ENCODE measurements at places on chromosomes 5 and 9. TPM values are rescaled to one million over a fixed set of nuclear protein-coding genes. Genes with fewer than 3 reads are reported as not detected.

DNA sequence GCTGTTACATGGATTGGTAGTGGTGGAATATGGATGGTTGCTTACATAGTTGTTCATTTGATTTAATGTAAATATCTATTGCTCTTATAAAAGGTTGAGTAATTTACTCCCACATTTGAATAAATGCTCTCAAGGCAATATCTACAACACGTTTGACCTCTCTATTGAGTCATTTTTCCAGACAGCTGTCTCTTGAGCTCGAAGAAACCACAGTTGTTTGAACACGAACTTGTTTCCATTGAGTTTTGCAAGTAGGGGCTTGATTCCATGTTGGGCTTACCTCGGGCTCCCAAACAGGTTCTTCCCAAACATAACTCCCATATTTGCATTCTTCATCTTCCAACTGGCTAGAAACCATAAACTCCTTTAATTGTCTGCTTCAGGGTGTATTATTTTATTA lies 115.0 kb upstream of the HMHB1 start:
- DNase-seq: no peak

- no peak for DNase-seq
Measured at GRCh38 chr5:96377167-96377566, 55.9 kb downstream of the PCSK1 start.

DNA sequence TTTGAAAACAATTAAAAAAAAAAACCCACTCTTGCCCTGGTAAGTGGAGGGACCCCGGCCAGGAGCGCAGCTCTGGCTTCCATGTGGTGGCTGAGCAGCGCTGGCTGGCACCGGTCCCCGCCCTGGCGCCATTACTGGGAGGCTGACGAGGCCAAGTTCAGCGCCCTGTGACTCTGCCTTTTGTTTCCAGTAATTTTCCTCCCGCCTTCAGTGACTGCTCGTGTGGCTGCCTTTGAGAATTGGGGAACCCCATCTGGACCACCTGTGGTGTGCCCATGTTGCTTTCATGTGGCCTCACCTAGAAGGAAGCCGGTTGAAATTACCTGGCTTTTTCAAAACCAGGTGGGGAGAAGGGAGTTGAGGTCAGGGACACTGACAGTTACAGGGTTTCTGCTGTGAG lies 136.1 kb downstream of the GAPVD1 start:
- DNase-seq: peak; percentile 27

DNA sequence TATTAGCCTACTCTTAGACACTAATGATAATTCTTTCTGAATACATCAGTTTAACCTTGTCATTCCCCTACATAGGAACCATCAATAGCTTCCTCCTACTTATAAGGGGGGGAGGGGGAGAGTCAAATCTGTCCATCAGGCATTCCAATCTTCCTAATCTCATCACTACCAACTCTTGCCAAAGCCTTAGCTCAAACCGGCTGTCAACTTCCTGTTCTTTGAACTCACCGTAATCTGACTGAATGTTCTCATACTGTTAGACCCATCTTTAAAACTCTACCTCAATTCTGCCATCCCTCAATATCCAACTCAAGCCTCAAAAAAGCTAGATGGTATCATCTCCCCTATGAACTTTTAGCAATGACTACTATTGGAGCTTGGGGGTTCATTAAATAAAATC lies 41.9 kb upstream of the RNF38 start:
- DNase-seq: no peak

- DNase-seq: no peak
Measured at GRCh38 chr9:129607027-129607387, 13.9 kb downstream of the C9orf50 start.

- no peak for DNase-seq
Measured at GRCh38 chr5:43609752-43610151, 6.8 kb downstream of the NNT start.

DNA sequence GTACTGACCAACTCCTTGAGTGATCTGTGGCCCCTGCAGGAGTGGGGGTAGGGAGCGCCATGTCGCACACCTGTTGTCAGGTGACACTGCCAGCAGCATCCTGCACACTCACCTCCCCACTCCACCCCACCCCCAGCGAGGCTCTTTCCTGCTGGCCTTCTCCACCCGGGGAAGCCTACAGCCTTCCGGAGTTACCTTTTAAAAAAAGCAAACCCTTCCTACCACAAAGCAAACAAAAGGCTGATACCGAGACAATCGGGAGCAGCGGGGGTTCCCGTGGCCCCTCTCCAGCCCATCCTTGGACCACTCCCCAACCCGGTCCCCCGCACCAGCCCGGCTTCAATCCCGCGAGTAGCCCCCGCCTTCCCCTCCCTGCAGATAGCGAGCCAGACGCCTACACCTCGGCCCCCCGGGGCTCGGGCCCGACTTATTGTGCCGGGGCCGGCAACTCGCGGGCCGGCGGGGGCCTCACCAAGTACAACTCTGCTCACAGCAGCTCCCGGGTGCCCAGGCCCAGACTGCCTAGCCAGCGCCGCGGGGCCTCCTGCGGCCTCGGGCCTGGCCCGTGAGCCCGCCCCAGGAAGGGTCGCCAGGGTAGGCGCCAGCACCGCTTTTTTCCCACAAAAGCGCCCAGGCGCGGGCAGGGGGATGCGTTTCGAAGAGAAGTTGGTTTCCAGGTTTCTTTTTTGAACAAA lies 724 bp downstream of the MACROH2A1 start:
- DNase-seq: peak; percentile 58

The FBXW11 gene
- total RNA-seq: 85.3 TPM

DNA sequence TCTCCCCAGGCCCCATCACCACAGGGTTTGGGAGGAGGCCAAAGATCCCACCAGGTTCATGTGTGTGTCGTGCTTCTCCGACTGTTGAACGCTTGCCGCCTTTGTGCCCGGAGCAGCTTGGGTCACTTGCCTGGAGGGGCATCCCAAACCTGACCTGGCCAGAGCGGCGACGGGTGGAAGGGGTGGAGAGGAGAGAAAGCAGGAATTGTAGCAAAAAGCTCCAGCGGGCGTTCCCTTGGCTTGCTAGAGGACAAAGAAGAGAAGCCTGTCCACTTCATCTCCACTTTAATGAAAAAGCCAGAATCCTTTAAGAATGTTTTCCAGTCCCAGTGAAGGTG lies 2.9 kb upstream of the TRIM41 start:
- DNase-seq: no peak

GRCh38 chr9:114176624-114177291 lies 21.4 kb downstream of the COL27A1 start:
- DNase-seq: no peak

The TSSK1B gene
- not detected for total RNA-seq

DNA sequence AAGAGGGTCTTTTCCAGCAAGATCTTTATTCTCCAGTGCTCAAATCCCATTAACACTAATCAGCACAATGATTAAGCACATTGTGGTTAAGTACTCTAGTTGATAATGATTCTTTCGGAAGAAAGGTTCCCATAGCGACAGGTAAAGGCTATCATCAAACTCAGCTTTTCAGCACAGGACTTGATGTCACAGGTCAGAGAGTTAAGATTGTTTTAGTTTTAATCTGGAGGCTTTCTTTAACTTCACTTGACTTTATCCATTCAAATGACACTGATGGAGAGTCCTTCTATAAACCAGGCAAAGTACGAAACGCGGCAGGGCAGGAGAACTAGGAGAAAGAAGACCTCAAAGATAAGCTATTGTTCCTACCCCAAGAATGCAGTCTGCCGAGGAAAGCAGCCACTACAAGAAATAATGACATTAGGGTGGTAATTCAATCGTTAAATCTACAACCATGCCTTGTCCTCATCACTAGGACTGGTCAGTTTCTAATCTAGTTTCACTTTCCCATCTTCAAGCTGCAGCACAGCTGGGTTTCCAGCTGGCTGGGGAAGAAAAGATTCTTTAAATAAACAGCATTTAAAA lies 4.6 kb downstream of the NRG2 start:
- DNase-seq: no peak

GRCh38 chr9:34899535-34900158 lies 58.4 kb upstream of the PHF24 start:
- peak; percentile 81 for DNase-seq

- no peak for DNase-seq
Measured at GRCh38 chr5:32193591-32193990, 19.5 kb upstream of the GOLPH3 start.

DNA sequence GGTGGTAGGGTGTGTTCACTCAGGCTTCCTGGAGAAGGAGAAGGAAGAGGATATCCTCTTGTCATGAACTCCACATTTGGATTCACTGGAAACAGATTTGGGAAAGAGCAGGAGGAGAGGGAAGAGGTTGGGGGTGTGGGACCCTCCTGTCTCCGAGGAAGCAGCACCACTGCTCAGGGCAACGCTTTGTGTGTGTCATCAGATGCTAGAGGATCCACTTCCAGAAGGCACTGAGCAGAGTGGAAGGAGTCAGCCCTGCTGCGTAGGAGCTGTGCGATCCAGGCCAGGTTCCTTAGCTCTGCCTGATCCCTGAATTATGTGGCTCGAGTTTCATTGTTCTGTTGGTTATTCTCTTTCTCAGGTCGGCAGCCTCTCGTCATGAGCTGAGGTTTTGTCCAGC lies 37.3 kb upstream of the TJP2 start:
- peak; percentile 21 for DNase-seq

- no peak for DNase-seq
Measured at GRCh38 chr5:10250806-10251276, 761 bp downstream of the CCT5 start.

- no peak for DNase-seq
Measured at GRCh38 chr5:74673011-74673790, 11.8 kb upstream of the HEXB start.

The TBC1D13 gene
- total RNA-seq: 30.3 TPM

- DNase-seq: no peak
Measured at GRCh38 chr5:169169783-169170182, 131.2 kb downstream of the SLIT3 start.

- no peak for DNase-seq
Measured at GRCh38 chr9:128556926-128557634, 4.7 kb downstream of the SPTAN1 start.

The ZDHHC12 gene
- total RNA-seq: 42.8 TPM
